ENCODE measurements at places on chromosomes 16 and 17.

GRCh38 chr16:53626161-53626560 lies 77.5 kb downstream of the RPGRIP1L start:
- no peak overlapping the region for H3K27ac ChIP-seq
- no peaks in the 10 kb centered on the region for H3K4me1 ChIP-seq
- DNase-seq = no peak
- H3K36me3 ChIP-seq = no peaks in the 10 kb centered on the region

GRCh38 chr17:1123921-1124715 lies 55.7 kb downstream of the ABR start:
- H3K27ac ChIP-seq = no peak overlapping the region
- no peaks in the 10 kb centered on the region for H3K27me3 ChIP-seq
- H3K4me3 ChIP-seq = no peak overlapping the region
- H3K4me1 ChIP-seq = peaks cover 29% of the 10 kb centered on the region
- no peak for DNase-seq
- peaks cover 6% of the 10 kb centered on the region for H3K36me3 ChIP-seq

- no peak overlapping the region for H3K27ac ChIP-seq
- H3K4me3 ChIP-seq = no peak overlapping the region
- no peaks in the 10 kb centered on the region for H3K4me1 ChIP-seq
These were observed 11.1 kb downstream of the CA10 start for GRCh38 chr17:52147431-52147830.

DNA sequence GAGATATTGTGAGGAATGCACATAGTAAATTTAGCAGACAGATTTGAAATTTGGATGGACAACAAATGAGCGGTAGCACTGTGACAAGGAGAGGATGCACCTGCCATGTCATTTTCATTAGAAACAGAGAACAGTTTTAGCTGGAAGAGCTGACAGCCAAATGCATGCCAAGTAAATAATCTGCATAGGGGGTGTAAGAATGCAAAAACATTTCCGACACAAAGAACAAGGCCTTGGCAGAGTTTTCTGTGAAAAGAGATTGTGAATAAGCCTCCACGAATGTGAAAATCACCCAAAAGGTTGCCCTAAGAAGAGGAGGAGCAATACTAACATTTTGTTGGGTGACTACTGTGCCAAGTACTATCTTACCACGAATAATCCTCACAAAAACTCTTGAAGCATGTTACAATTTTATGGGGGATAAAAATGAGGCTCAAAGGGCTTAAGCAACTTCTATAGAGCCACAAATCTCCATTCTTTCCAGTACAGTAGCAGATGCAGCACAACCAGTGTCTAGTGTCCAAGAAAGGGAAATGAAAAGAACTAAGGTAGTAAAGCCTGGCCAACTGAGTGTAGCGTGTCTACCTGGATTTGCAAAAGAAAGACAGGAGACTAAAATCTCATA lies 28.3 kb downstream of the TMEM100 start:
- H3K27me3 ChIP-seq = no peaks in the 10 kb centered on the region
- H3K4me3 ChIP-seq = no peak overlapping the region
- no peaks in the 10 kb centered on the region for H3K36me3 ChIP-seq
- no peak for DNase-seq
- no peak overlapping the region for H3K27ac ChIP-seq

DNA sequence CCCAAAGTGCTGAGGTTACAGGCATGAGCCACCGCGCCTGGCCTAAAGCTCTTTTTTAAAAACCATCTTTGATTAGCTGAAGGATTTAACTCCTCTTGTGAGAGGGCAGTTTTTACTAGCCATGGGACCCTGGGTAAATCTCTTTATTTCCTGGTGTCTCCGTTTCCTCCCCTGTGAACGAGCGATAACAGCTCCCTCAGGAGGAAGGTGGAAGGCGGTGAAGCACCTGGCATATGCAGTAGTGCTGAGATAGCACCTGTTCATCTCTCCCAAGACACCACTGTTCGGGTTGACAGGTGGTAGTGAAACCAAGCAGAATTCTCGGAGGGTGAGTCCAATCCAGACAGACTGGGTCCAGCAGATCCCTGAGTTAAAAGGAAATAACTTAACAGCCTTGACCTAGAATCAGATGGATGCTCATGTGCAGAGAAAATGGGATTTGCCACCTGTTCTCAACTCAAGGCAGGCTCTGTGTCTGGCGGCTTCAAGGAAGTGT lies 86.2 kb downstream of the CRISPLD2 start:
- H3K36me3 ChIP-seq = no peaks in the 10 kb centered on the region
- DNase-seq = no peak
- no peak overlapping the region for H3K27ac ChIP-seq
- no peak overlapping the region for H3K4me3 ChIP-seq
- H3K27me3 ChIP-seq = peaks cover 15% of the 10 kb centered on the region

DNA sequence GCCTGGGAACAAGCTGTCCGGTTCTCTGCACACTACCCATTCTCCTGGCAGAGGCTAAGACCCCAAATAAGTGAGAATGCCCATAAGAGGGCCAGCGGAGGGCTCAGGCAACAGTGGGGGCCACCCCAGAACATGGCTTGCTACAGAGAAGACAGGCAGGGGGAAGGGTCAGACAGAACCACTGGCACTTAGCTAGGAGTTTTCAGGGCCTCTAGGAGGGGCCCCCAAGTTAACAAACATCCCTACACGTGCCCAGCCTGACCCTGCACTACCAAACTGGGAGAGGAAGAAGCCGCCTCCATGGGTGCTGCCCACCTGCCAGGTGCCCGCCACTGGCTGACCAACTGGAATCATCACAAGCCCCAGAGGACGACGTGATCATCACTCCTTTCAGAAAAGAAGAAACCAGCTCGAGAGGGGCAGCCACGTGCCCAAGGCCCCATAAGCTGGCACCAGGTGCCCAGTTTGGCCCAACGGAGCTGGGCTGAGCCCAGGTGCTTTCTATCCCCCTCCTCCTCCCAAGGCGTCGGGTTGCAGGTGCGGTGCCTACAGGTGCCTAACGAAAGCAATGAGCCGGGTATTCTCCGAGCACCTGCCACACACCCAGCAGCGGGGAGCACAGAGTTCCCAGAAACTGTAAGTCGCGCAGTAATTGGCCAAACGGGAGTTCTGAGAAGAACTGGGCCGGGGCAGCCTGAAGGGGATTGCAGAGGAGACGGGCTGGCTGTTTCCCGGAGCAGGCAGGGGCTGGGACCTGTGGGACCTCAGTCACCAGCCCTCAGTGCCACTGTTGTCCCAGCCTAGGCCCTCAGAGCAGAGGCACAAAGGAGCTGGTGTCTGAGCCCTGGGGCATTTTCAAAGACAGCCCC lies 13.2 kb downstream of the RPH3AL start:
- no peaks in the 10 kb centered on the region for H3K36me3 ChIP-seq
- H3K27ac ChIP-seq = no peak overlapping the region
- H3K4me3 ChIP-seq = no peak overlapping the region
- H3K27me3 ChIP-seq = no peaks in the 10 kb centered on the region
- DNase-seq = no peak

DNA sequence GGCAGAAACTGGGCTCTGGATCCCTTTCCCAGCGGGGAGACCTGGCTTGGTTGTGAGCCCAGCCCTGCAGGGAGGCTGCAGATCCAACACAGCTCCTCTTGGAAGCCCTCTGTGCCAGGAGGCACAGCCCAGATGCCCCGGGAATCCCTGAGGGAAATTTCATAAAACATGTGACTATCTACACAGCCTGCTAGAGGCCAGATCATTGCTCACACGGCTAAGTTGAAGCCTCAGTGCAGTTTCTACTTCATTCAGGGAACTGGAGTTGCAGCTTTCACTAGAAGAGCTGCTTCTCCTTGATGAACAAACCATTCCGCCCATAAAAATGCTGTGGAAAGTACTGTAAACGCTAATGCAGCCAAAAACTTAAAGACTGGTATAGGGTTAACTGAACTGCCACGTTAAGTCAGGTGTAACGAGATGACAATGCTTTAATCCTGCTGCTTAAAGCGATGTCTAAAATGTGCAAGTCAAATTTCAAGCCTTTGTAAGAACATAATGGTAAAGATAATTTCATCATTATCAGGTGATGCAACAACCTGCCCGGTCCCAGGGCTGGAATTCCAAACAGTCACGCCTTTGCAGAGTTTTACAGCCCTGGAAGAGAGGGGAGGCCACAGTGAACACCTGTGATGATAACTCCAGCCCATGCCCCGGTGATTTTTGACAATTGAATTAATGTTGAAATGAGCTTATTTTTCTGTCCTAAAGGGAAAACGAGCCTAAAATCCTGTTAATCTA lies 172.5 kb downstream of the ZFHX3 start:
- peaks cover 17% of the 10 kb centered on the region for H3K4me1 ChIP-seq
- H3K4me3 ChIP-seq = no peak overlapping the region
- no peaks in the 10 kb centered on the region for H3K27me3 ChIP-seq

GRCh38 chr16:14609716-14610115 lies 20.3 kb downstream of the PARN start:
- H3K4me1 ChIP-seq = peaks cover 2% of the 10 kb centered on the region
- no peaks in the 10 kb centered on the region for H3K27me3 ChIP-seq
- peaks cover 94% of the 10 kb centered on the region for H3K36me3 ChIP-seq
- H3K27ac ChIP-seq = no peak overlapping the region

DNA sequence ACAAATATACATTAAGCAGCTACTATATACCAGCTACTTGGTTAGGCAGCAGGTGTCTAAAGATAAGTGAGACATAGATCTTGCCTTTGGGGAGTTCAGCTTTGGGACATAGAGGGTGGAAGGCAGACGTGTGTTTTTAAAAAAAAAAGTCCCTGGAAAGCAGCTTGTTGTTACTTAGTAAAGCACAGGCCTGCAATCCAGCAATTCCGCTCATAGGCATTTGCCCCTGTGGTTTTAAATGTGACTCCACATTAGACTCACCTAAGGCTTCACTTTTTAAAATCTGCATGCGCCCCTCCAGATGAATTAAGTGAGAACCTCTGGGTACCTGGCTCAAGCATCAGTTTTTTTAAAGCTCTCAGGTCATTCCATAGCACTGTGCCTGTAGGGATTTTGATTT lies 7.2 kb upstream of the MLYCD start:
- H3K4me3 ChIP-seq = no peak overlapping the region
- H3K27ac ChIP-seq = no peak overlapping the region
- H3K36me3 ChIP-seq = no peaks in the 10 kb centered on the region

GRCh38 chr16:82750068-82750467 lies 123.3 kb downstream of the CDH13 start:
- DNase-seq = no peak
- H3K4me3 ChIP-seq = no peak overlapping the region
- H3K4me1 ChIP-seq = peaks cover 2% of the 10 kb centered on the region
- no peaks in the 10 kb centered on the region for H3K27me3 ChIP-seq
- no peak overlapping the region for H3K27ac ChIP-seq
- no peaks in the 10 kb centered on the region for H3K36me3 ChIP-seq

DNA sequence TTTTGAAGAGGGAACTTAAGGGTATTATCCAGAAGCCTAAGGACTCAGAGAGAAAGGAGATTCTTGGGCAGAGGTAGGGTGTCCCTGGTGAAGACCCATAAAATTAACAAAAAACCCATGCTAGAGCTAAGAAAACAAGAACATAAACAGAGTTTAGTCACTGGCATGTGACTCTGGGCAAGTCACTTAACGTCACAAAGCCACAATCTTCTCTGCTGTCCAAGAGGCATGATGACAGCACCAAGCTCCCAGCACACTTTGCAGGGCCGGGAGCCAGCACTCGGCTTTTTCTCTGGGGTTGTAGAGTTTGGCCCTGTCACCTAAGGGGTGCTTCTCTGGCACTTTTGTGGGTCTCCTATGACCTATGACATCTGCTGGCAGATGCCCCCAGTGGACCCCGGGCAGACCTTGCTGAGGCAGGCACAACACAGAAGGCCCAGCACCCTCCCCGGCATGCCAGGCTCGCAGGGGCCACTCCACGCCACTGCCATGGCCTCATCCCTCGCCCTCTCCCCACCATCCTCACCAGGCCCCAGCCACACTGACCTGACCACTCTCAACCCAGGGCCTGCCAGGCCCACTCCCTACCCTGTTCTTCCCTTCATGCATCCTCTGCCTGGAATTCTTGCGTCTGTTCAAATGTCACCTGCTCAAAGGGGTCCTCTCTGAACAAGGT lies 69.8 kb downstream of the DYNLRB2 start:
- no peak overlapping the region for H3K4me3 ChIP-seq
- H3K27ac ChIP-seq = no peak overlapping the region
- no peaks in the 10 kb centered on the region for H3K27me3 ChIP-seq

- peaks cover 2% of the 10 kb centered on the region for H3K27me3 ChIP-seq
- no peak overlapping the region for H3K4me3 ChIP-seq
- H3K36me3 ChIP-seq = no peaks in the 10 kb centered on the region
- no peaks in the 10 kb centered on the region for H3K4me1 ChIP-seq
These were observed 95.4 kb downstream of the MRM1 start for GRCh38 chr17:36696805-36697204.

DNA sequence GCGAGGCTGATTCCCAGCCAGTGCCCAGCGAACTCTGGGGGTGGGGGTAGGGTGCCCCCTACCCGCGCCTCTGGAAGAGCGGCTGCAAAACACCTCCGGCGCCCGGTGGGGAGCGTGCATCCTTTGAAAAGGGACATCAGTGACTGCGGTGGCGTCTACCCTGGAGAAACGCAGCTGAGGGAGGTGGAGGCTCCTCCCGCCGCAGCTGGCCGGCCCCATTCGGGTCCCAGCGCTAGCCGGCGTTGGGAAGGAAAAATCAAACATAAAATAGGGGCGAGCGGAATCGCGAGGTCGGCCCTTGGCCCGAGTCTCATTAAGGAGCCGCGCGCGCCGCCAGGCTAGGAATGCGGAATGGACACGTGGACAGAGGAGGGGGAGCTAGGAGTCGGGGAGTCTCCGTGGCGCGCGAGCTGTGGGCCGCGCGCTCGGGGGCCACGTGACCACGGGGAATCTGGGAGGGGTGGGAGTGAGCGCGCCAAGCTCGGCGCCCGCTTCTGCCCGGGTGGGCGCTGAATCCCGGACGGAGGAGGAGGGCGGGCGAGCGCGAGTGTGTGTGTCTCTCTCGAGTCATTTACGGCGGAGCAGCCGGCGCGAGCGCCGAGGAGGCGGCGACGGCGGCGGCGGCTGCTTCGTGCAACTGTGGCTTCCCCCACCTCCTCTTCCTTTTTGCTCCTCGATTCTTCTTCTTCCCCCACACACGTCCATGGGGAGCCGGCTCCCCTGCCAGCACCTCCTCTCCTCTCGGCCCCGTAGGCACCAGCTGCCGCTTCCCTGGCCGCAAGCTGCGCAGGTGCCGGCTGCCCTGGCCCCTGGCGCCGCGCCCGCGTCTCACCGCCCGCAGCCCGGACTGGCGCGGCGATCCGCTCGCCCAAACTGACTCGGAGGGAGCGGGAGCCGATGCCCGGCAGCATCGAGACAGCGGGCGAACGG lies at the start of gene TMEM132E:
Gene TMEM132E (plus strand): TSS at position 566 of the 930 bp plus-strand sequence. CDS start 1,495 bp downstream, outside the sequence.
- DNase-seq = peak; percentile 67
- H3K4me3 ChIP-seq = peak within 1 kb of the TSS; percentile 78
- peaks cover 63% of the 10 kb centered on the region for H3K27me3 ChIP-seq
- no peaks in the 10 kb centered on the region for H3K36me3 ChIP-seq
- H3K27ac ChIP-seq = no peak within 1 kb of the TSS
- H3K4me1 ChIP-seq = no peaks in the 10 kb centered on the region

- no peak for DNase-seq
- no peaks in the 10 kb centered on the region for H3K27me3 ChIP-seq
- no peak overlapping the region for H3K4me3 ChIP-seq
- no peaks in the 10 kb centered on the region for H3K4me1 ChIP-seq
- no peaks in the 10 kb centered on the region for H3K36me3 ChIP-seq
- H3K27ac ChIP-seq = no peak overlapping the region
These were observed 60.6 kb upstream of the CRYM start for GRCh38 chr16:21338537-21339268.
